Keratinocyte (primary cell): ENCODE measurements at places on chromosomes 3 and 15. TPM values are rescaled to one million over a fixed set of nuclear protein-coding genes. Genes with fewer than 3 reads are reported as not detected.

- no peak for DNase-seq
Measured at GRCh38 chr3:81859524-81859923, 98.1 kb upstream of the GBE1 start.

GRCh38 chr3:27930052-27930602 is 208.0 kb upstream of the EOMES start:
- DNase-seq: no peak

DNA sequence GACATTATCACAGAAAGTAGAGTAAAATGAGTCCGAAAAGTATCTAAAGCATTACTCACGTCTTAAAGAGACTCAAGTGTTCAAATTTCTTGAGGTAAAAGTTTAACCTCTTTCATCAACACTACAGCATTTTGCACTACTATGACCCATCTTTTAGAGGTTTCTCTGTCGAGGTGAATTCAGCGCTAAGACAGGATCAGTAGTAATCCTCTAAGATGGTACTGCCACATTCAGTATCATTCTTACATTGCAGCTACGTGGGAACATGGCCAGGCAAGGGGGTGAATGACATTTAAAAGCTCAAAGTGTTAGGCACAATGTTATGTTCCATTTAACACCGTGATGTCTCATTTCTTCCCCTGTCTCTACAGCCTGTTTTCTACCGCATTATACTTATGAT is 210.8 kb downstream of the FMN1 start:
- no peak for DNase-seq

- DNase-seq: no peak
Measured at GRCh38 chr3:54862526-54862925, 65.3 kb downstream of the LRTM1 start.

GRCh38 chr15:64285871-64286270 is 70.1 kb downstream of the CSNK1G1 start:
- DNase-seq: no peak

GRCh38 chr3:72675243-72675642 is 173.0 kb downstream of the SHQ1 start:
- no peak for DNase-seq

- DNase-seq: peak; percentile 56
Measured at GRCh38 chr15:58401991-58402649, 29.7 kb upstream of the LIPC start.

- DNase-seq: peak; percentile 26
Measured at GRCh38 chr15:78944669-78945407, at the start of gene CTSH. Gene CTSH, minus strand, starts transcription at chr15:78945046. Its CDS starts 65 bp downstream, at chr15:78944981.

GRCh38 chr3:190432216-190432615 is 17.5 kb downstream of the TMEM207 start:
- DNase-seq: peak; percentile 58

- DNase-seq: no peak
Measured at GRCh38 chr3:156978481-156978961, 152.4 kb downstream of the LEKR1 start.

DNA sequence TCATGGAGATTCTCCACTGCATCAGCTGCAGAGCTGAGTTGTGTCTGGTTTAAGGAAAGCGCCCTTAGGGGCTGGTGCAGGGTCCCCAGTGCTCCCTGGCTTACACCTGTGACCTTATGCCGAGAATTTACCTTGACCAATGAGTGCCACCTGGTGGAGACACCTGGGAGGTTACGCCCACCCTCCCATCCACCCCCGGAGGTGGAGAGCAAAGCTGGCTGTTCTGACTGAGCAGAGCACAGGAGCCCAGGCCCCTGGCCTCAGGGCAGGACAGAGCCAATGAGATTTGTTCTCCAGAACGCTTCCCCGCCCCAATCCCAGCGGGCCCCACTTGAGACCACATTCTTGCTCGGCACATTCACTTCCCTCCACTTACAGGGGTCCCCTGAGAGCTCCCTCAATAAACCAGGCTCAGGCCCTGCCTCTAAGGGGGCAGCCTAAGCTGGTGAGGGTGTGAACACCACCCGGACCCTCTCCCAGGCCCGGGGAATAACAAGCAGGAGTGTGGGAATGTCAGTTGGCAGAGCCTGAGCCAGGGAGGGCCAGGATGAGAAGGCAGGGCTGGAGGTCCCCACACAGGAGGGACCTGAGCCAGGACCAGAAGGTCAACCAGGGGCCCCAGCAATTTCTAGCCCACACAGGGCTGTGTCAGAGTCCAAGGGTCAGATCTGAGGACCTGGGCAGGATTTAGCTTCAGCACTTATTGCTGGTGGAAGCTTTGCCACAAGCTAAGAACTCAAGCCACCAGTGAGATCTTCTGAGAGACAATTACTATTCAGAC is 117.1 kb downstream of the TPRA1 start:
- DNase-seq: no peak

GRCh38 chr3:88152841-88153240 is 3.1 kb downstream of the C3orf38 start:
- no peak for DNase-seq

DNA sequence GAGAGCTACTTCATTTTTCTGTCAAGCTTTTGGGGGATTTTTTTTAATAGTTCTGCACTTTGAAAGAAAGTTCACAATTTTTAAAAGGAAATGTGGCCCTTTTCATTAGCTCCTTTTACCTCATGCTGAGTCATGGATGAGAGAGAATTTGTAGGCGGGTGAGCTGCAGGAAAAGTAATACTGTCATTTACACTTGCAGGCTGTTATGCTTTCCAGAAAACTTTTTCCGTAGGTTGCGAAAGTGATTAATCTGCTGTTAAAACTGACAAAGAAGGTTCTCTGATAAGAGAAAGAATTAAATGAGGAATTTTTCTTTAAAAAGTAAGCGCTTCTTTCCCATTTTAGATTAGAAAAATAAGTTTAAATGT is 430.2 kb downstream of the LPP start:
- no peak for DNase-seq

GRCh38 chr3:155179966-155180757 is 100.0 kb downstream of the MME start:
- DNase-seq: no peak

DNA sequence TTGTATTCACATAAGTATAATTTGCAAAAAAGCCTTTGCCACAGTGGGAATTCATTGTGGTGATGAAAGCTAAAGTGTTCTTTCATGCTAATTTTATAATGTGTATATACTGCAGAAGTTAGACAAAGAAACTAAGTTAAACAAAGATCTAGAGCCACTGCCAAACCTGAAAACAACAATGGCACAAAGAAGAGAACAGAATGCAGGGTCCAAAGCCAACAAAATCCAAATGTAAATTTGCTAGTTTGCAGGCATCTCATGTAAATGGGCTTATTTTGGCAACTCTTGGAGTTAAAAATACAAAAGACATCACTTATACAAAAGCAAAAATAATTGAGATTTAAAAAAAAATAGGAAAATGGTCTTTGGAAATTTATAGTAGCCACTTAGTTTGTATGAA is 123.0 kb downstream of the TCF12 start:
- DNase-seq: no peak

DNA sequence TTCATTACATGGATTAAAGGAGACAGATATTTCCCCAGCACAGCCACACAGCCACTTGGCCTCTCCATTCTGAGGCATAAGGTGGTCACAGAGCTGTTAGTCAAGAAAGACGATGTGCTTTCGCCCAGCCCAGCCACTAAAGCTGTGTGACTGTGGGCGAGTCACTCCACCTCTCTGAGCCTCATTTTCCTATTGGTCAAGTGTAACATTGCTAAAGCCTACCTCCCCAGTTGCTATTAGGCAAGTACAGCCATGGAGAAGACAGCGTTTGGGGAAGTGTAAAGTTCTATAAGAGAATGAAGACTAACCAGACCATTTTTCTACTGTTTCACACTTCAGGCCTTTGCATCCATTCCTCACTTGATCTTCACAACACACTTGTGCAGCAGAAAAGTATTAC is 24.1 kb downstream of the TMEM40 start:
- no peak for DNase-seq

GRCh38 chr3:8445861-8446260 is 55.8 kb upstream of the LMCD1 start:
- DNase-seq: no peak

- no peak for DNase-seq
Measured at GRCh38 chr15:80495401-80495942, 91.3 kb downstream of the ARNT2 start.

DNA sequence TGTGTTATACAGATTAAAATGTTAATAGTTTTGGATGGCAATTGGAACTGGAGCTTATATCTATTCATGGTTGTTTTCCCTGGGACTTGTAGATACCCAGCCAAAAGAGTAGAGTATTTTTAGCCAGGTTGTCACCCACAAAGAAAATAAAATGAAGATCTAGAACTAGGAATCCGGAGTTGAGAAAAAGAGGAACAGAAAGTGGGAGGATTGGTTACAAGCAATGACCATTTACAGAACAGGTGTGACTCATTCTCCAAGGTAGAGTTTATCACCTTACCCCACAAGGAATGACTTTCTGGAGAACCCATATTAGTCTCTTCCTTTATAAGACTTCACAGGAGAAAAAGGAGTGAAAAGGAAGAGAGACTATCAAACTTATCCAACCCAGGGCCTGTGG is 99.8 kb downstream of the TMEM108 start:
- no peak for DNase-seq

- no peak for DNase-seq
Measured at GRCh38 chr3:150225986-150226385, 182.1 kb upstream of the TSC22D2 start.

DNA sequence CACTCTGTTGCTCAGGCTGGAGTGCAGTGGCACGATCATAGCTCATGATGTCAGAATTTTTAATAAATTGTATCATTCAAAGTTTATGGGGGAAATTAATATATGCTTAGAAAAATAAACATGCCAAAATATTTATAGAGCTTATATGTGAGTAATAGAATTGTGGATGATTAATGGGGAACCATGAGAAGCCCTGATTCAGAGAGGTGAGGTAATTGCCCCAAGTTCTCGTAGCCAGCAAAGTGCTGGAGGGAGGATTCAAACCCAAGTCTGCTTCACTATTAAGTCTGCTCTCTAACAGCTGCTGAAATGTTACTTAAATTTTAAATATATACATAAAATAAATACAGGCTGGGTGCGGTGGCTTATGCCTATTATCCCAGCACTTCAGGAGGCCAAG is 26.2 kb upstream of the IGF2BP2 start:
- no peak for DNase-seq

GRCh38 chr15:79916502-79917132 is 19.8 kb upstream of the MTHFS start:
- no peak for DNase-seq

DNA sequence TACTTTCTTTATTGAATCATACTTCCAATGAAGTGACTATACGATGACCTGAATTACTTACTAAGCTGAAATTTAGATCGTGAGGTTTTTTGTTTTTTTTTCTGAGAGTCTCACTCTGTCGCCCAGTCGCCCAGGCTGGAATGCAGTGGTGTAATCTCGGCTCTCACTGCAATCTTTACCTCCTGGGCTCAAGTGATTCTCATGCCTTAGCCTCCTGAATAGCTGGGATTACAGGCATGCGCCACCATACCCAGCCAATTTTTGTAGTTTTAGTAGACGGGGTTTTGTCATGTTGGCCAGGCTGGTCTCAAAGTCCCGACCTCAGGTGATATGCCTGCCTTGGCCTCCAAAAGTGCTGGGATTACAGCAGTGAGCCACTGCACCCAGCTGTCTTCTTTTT is 28.7 kb downstream of the SPPL2A start:
- no peak for DNase-seq

DNA sequence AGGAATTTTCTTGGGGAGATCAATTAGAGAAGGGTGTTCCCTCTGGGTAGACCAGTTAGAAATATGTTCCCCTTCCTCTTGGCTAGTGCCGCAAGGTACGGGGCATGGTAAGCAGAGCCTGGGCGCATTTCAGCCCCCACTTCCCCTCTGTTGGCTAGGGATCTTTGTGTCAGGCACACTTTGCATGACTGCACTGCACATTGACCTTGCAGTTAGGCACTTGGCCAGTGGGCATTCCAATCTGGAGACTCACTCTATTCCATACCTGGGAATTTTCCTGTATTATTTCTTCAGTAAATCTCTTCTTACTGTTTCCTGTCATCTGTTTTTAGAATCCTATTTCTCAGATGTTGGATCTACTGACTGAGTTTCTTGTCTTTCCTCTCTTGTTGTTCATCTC is 30.0 kb upstream of the CACNA1D start:
- no peak for DNase-seq

DNA sequence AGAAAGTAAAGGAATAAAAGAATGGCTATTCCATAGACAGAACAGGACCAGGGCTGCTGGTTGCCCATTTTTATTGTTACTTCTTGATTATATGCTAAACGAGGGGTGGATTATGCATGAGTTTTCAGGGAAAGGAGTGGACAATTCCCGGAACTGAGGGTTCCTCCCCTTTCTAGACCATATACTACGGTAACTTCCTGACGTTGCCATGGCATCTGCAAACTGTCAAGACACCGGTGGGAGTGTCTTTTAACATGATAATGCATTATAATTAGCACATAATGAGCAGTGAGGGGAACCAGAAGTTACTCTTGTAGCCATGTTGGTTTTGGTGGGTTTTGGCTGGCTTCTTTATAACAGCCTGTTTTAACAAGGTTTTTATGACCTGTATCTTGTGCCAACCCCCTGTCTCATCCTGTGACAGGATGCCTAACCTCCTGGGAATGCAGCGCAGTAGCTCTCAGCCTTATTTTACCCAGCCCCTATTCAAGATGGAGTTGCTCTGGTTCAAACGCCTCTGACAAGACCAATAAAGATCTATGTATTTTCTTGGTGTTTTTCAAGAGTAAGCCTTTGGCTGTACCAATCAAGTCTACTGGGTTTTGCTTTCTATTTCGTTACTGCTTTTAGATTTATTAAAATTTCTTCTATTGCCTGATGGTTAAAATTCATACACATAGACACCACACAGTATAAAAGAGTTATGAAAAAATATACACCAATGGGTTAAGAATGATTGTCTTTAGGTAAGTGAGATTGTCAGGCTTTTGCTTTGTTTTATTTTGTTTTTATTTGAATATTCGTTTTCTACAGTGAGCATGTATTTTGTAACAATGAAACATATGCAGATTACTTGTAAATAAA is 37.4 kb upstream of the CTDSPL start:
- no peak for DNase-seq

DNA sequence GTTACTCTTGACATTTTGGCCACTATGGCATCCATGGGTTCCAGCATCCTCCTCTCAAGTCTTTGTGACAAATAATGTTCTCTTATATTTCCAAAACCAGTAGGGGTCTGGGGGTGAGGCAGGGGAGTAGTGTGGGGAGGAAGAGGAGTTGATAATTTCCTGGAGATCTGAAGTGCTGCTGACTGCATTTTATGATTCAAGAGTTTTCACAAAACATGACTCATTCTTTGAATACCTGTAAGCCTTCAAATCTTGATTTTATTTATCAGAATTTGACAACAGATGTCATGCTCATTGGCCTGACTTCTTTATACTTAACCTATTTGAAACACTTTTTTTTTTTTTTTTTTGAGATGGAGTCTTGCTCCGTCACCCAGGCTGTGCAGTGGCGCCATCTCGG is 98.8 kb upstream of the PLXND1 start:
- DNase-seq: no peak

GASK1A gene
- 0.16 to 0.58 TPM (median 0.30 TPM) in 3 replicates for polyA plus RNA-seq

GRAMD1C gene
- 0.95 to 2.7 TPM (median 2.0 TPM) in 3 replicates for polyA plus RNA-seq

CCDC39 gene
- not detected in 3 replicates for polyA plus RNA-seq

CCNL1 gene
- 59.1 to 136 TPM (median 118 TPM) in 3 replicates for polyA plus RNA-seq

GOLGA8S gene
- 0.01 TPM in 1 of 3 replicates, not detected in the others for polyA plus RNA-seq

CLDN18 gene
- polyA plus RNA-seq: not detected in 3 replicates
